ENCODE measurements at places on chromosomes 1 and 21. TPM values are rescaled to one million over a fixed set of nuclear protein-coding genes. Genes with fewer than 3 reads are reported as not detected.

Gene SAMSN1
- 2.2 TPM for polyA plus RNA-seq

Gene VWA1
- 49.7 TPM for polyA plus RNA-seq

Gene BACE2
- polyA plus RNA-seq: 40.2 TPM

Gene CD52
- 3.3 TPM for polyA plus RNA-seq
